ENCODE measurements at places on chromosomes 4 and X.

- no peak for DNase-seq
Measured at GRCh38 chrX:68490644-68491043, 8.2 kb upstream of the YIPF6 start.

GRCh38 chrX:119501511-119502148 is 33.4 kb downstream of the SLC25A5 start:
- DNase-seq: no peak

GRCh38 chrX:48971249-48972219 is at the start of gene KCND1:
Gene KCND1 (minus strand): TSS chrX:48971844. CDS start chrX:48970271, 1,573 bp downstream.
- DNase-seq: peak; percentile 49

- no peak for DNase-seq
Measured at GRCh38 chrX:41382714-41383645, 49.0 kb downstream of the DDX3X start.

DNA sequence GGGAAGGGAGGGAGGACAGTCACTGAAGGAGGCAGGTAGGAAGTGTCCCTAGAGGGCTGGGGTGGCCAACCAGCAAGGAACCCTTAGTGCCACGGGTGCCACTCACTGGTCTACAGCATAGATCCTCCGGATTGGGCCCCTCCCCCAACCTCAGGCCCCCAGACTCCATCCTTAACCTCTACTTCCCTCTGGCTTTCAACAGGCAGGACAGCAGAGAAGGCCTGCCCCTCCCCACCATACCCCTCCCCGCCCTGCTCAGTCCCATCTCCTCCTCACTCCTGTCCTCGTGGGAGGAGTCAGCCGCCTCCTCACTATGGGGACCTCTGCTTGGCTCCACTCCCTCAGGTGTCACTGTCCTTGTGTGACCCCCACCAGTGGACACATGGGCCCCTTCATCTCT is 77.7 kb upstream of the PSAPL1 start:
- no peak for DNase-seq

DNA sequence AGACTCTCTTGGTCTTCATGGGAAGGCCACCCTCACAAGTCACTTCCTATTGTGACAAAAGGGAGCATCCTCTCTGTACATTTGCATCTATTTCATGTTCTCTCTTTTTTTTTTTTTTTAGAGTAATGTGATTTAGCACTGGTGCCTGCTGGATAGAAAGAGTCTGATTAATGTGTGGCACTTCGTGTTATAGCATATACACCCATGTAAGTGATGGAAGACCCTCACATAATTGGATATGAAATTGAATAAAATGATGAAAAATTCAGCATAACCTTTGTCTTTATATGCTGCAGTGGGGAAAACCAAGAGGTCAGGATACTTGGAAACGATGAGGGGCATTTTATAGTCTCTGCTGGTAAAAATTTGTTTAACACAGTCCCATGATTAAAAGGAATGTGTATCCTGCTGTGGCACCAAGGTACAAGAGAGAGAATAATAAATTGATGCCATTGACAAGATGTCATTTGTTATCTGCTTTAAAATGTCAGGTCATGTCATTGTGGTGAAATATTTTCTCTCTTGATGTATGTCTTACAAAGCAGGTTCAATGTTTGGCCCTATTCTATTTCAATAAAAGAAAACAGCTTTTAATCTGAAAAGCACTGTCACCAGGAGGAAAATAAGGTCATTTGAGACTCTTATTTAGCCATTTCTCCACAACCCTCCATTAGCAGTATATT is 1115.4 kb downstream of the STPG2 start:
- no peak for DNase-seq

GRCh38 chr4:187158003-187158402 is 434.3 kb upstream of the FAT1 start:
- DNase-seq: no peak

DNA sequence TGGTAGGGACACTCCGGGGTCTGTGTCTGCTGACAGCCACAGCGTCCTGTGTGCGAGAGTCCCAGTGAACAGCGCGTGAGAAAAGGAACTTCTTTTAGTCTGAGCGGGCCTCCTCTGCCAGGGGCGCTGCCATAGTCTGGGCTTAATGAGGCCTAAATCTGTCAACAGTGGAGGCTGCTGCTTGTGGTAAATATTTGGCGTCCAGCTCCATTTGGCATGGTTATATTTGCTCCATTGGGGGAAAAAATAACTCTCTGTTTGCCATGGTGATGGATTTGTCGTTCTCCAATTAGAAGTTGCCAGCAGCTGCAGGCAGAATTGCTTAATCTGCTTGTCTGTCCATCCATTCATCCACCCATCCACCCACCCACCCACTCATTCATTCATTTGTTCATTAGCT is 71.4 kb upstream of the PSAPL1 start:
- DNase-seq: no peak

DNA sequence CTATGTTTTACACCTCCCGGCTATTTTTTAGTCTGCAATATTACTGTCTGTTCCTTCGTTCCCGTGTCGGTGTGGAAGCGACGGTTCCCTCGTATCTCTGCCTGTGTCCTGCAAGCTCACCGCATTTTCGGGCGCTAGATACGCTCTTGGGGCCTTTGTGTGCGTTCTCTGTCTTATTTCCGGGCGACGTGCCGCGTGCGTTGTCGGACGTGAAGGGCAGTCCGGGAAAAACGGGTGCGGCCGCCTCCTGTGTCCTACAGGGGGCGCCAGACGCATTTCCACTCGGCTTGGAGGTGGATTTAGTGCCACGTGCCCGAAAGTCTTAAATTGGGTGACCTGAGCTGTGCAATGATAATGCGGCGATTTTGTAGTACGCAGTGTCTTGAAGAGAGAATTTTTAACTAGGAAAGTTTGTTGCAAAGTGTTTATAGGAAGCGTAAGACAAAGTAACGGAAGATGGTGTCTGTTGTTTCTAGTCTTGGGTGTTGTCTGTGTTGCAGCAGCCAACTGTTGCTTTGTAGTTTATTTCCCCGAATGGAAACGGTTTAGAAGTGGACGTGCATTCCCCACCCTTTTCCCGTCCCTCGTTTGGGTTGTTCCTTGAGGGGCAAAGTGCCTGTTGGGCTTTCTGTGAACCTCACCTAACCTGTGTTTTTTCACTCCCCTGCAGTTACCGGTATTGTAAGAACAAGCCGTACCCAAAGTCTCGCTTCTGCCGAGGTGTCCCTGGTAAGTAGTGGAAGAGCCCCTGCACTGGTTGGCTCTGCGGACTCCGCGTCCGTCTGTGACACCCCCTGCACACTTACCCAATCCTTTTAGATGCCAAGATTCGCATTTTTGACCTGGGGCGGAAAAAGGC is 720 bp downstream of the RPL10 start:
- no peak for DNase-seq

GRCh38 chr4:157057218-157057617 is 18.7 kb upstream of the GLRB start:
- no peak for DNase-seq

- DNase-seq: no peak
Measured at GRCh38 chr4:103026868-103027267, 7.4 kb upstream of the SLC9B1 start.

All from fibroblast of skin of left quadriceps (primary cell).